ENCODE measurements at places on chromosomes 7 and 10.

DNA sequence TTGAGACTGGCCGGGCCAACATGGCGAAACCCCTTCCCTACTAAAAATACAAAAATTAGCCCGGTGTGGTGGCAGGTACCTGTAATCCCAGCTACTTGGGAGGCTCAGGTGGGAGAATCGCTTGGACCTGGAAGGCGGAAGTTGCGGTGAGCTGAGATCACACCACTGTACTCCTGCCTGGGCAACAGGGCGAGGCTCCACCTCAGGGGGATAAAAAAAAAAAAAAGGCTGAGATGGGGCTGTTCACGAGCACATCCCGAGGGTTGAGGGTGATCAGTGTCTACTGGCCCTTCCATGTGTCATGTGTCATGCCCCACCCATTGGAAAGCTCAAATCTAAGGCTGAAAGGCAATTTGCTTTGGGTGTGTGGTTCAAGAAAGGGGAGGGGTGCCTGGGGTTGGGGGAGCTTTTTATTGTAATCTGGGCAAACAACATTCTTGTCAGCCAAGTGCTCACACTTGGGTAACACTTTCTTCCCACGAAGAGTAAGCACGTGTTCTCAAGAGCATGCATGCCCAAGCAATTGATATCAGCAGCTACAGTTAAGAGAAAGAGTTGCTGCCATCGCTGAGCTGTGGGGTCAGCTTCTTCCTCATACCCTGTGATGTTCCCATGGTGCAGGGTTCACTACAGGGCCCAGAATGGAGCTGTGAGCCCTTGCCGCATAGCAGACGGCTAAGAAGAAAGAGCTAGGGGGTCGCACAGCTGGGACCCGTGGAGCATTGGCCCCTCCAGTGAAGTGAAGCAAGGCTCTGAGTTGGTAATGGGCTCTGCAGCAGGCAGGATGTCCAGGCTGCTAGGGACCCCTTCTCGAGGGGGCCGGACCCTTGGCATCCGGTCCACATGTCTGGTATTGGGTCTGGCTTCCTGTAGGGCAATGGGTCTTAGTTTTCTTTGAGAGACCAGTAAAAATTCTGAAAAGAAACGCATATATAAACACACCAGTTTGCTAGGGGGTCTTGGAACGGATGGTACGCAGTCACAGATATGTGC lies 9.9 kb upstream of the ACSL5 start:
- DNase-seq: no peak

DNA sequence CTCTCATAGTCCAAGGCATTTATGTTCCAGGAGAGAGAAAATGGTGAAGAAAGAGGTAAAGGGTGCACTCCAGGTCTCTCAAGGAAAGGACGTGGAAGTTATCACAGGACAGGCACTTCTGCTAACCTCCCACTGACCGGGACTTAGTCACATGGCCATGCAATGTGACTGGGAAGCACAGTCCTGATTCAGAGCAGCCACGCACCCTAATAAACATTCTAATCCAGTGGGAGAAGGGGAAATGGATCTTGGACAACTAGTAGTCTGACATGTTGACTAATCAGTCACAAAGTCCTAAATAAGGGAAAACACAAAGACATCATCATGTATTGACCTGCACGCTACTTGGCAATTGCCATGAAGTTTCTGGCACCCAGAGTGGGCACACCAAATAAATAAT lies 417.5 kb upstream of the ZMIZ1 start:
- no peak for DNase-seq

- peak; percentile 28 for DNase-seq
Measured at GRCh38 chr10:74081941-74082718, 68.5 kb downstream of the AP3M1 start.

- no peak for DNase-seq
Measured at GRCh38 chr7:50307368-50308032, 3.0 kb downstream of the IKZF1 start.

DNA sequence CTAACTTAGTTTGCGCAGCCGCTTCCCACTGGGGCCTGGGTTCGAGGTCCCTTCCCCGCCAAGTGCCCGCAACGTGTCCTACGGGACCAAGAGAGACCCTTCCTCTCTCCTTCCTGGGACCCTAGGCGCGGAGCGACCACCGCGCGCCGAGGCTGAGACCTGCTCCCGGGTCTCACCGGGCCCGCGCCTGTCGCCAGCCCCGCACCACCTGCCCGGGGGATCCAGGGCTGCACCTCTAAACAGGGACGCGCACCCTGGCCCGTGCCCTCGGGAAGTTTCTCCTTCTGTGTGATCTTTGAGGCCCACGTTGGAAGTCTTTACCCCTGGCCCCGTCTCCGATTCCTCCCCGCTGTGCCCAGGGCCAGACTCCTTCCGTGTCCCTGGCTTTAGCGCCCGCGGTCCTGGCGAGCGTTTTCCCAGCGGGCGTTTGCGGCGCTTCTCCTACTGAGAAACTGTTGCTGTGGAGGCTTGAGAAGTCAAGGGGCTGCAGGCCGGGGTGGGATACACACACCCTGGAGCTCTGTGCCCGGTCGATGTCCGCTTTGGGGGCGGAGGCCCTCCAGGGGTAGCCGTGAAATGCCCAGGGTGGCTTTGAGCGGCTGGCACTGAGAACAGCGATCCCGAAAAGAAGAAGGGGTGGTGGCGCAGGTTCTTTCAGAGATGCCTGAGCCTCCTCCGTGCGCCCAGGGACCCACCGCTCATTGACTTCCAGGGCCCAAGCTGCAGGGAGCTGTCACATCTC lies 575 bp downstream of the PLPP4 start:
- no peak for DNase-seq

- peak; percentile 76 for DNase-seq
Measured at GRCh38 chr7:40541336-40541735, 406.5 kb downstream of the SUGCT start.

DNA sequence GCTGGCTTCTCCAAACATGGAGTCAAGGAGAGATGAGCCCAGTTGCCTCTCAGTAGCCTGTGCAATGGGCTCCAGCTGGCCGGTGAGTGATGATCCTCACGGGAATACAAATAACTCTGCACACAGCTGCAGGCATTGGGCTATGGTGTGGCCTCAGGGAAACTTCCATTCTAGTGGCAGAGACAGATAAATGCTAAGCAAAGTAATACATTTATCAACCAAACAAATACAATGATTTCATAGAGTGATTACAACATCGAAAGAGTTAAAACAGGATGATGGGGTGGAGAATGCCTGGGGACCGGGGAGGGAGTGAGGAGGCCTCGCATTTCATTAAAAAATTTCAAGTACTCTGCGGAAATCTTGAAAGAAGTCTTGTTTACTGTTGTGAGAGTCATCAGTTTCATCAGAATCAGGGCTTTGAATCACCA lies 15.0 kb upstream of the AKR1B1 start:
- peak; percentile 61 for DNase-seq

GRCh38 chr7:99406557-99406956 lies 1.8 kb downstream of the PDAP1 start:
- no peak for DNase-seq

- peak; percentile 63 for DNase-seq
Measured at GRCh38 chr7:32890010-32890792, 1.4 kb downstream of the KBTBD2 start.

- peak; percentile 58 for DNase-seq
Measured at GRCh38 chr7:134565643-134566136, 16.8 kb downstream of the AKR1B15 start.

DNA sequence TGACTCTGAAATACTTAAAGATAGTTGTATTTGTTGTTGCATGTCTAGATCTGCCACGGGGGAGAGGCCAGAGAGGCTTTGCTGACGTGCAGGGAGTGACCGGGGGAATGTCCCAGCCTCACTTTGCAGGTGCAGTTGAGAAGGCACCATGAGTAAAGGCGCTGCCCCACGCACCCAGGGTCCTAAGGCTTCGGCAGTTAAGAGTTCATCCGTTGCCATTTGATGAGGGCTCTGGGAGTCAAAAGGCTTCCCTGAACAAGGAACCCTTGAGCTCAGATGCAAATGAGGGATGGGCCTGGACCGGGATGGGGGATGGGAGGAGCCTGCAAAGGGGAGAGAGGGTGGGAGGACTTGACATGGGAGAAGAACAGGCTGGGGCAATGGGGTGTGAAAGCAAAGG lies 20.4 kb downstream of the PPP2R2D start:
- no peak for DNase-seq

Measured in AG10803 (cell line).